Gastroesophageal sphincter (tissue), 4 donors: ENCODE measurements at places on chromosomes 7 and 10. TPM values are rescaled to one million over a fixed set of nuclear protein-coding genes. Genes with fewer than 3 reads are reported as not detected.

TCF7L2 gene
- total RNA-seq, result 18.7 TPM

PTF1A gene
- not detected for total RNA-seq

ANKRD22 gene
- not detected for total RNA-seq

GRCh38 chr7:117041822-117042221 lies 88.5 kb downstream of the ST7 start:
- ATAC-seq, result no peak

GRCh38 chr7:43372676-43373355 lies 210.1 kb upstream of the STK17A start:
- no peak for ATAC-seq

GRCh38 chr7:79452032-79452494 lies 1.4 kb downstream of the MAGI2 start:
- peak; percentile 86 for ATAC-seq

DNA sequence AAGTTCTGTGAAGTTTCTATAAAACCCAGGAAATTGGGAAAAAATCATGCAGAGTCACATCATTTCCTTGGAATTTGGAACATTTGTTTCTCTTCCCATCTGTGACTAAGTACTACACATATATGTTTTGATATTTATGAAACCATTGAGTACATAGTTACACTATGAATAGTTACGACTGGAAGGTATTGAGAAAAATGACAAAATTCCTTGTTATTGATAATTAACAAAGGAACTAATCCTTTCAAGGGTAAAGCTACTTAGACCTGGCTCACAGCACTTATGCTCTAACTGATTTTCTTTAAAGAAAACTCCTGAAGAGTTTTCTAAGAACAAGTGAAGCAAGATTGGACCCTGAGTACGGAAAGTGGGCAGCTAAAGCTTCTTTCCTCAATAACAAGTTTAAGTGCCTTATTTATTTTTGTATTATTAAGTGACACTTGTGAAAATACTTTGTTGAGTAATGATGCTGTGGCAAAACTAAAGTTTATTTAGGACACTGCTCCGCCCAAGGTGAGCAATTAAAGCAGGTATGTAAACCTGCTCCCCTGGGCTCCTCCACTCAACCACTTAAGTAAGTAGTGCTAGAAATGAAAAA lies 12.0 kb upstream of the GLCCI1 start:
- no peak for ATAC-seq

- ATAC-seq, result no peak
Observed at GRCh38 chr10:37495415-37495814, 362.0 kb downstream of the ZNF248 start.

DNA sequence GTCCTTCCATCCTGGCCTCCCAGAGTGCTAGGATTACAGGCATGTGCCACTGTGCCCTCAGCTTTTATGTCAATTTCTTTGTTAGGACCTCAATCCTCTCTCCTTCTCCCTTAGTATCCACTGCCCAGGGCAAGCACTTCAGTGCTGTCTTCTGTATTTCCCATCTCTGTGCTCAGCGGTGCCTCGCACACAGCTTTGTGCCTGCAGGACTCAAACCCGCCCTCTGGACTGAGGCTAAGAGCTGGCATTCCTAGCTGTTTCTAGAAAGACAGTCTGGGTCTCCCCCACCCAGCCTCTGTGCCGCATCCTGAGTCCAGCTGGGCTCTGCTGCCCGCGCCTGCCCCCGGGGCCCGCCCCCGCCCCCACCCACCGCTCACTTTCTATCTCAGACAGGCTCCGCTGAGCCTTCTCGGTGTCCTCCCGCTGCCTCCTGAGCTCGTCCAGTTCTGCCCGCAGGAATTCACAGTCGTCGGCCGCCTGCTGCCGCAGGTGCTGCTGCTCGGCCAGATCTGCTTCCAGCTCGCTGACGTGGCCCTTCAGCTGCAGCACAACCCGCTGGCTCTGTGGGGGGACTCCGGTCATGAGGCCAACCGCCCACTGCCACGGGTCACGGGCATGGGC lies 67.3 kb downstream of the SPDYE5 start:
- no peak for ATAC-seq

GRCh38 chr10:99849536-99849935 lies 67.1 kb downstream of the ABCC2 start:
- ATAC-seq, result no peak

GRCh38 chr10:818526-819220 lies 112.8 kb downstream of the LARP4B start:
- no peak for ATAC-seq
